Muscle of back (tissue), 13 donors: ENCODE measurements at places on chromosomes 12 and 14. TPM values are rescaled to one million over a fixed set of nuclear protein-coding genes. Genes with fewer than 3 reads are reported as not detected.

DNA sequence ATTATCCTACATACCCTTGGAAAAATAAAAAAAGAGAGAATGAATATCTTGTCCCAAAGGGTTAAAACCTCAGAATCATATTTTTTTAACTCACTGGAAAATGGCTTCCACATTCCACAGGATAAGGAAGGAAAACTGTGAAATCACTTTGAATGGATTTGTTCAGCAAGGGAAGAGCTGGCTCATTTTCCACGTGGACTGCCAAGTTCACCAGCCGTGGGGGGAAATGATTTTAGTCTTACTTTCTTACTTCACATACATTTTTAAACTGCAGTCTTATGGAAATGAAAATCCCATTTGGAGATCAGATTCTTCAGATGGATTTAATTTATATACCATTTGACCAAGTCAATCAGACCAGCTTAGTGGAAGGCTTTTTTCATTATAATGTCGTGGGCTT lies 29.9 kb upstream of the AEBP2 start:
- peak; percentile 84 for DNase-seq

GRCh38 chr14:74945261-74945851 lies 10.0 kb downstream of the PGF start:
- DNase-seq, result no peak

DNA sequence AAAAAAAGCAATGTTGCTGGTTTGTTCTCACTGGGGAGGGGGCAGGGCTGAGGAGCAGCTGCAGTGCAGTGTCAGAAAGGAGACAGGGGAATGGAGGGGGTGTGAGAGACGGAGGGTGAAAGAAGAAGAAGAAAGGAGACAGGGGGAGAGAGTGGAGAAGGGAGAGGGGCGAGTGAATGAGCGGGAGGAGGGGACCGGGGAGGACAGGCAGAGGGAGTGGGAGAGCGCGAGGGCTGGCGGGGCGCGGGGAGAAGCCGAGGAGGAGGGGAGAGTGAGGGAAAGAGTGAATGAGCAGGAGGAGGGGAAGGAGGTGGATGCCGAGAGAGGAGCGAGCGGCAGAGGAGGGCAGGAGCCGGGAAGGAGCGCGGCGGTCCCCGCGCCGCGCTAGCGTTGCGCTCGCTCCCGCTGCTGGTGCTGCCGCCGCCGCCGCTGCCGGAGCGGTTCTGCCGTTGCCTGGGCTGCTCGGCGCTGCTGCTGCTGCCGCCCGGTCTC lies at the start of gene NOVA1:
NOVA1 (minus strand) TSS at position 445 of the 492 bp plus-strand sequence. CDS start 597 bp downstream, outside the sequence.
- peak; percentile 73 for DNase-seq

GRCh38 chr12:105279460-105280056 lies 43.6 kb upstream of the APPL2 start:
- peak; percentile 6 for DNase-seq

ARID2 gene
- polyA plus RNA-seq, result 17.6 TPM

DNA sequence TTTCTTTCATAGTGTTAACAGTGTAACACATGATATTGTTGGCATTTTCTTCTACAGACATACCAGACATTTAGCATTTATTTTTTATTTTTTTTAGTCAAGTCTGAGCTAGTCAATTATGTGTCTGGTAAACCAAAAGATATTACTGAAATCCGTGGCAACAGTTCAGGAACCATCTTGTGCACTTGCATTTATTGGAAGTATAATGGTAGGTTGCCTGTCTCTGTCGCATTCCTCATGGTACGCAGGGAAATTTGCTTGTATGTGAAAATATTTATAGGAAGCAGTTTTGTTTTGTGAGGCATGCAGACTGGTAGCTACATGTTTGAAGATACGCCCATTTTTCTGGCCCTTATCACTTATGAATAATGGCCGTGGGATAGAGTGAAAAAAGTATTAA lies 186.1 kb upstream of the SLC38A2 start:
- no peak for DNase-seq

PMEL gene
- 25.4 TPM for polyA plus RNA-seq

- DNase-seq, result no peak
Observed at GRCh38 chr12:50676756-50677155, 87.1 kb upstream of the ATF1 start.

NT5DC3 gene
- 8.1 TPM for polyA plus RNA-seq

MGST1 gene
- 15.9 TPM for polyA plus RNA-seq

SLIRP gene
- 78.6 TPM for polyA plus RNA-seq

PTCSC3 gene
- not detected for polyA plus RNA-seq

DNA sequence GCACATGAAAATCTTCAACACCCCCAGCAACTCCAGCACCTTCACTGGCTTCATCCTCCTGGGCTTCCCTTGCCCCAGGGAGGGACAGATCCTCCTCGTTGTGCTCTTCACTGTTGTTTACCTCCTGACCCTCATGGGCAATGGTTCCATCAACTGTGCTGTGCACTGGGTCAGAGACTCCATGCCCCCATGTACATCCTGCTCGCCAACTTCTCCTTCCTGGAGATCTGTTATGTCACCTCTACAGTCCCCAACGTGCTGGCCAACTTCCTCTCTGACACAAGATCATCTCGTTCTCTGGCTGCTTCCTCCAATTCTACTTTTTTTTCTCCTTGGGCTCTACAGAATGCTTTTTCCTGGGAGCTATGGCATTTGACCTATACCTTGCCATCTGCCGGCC lies 11.5 kb upstream of the OR11G2 start:
- no peak for DNase-seq

GRCh38 chr14:89190765-89191513 lies 226.1 kb downstream of the FOXN3 start:
- no peak for DNase-seq

RERG gene
- polyA plus RNA-seq, result 11.1 TPM

DNA sequence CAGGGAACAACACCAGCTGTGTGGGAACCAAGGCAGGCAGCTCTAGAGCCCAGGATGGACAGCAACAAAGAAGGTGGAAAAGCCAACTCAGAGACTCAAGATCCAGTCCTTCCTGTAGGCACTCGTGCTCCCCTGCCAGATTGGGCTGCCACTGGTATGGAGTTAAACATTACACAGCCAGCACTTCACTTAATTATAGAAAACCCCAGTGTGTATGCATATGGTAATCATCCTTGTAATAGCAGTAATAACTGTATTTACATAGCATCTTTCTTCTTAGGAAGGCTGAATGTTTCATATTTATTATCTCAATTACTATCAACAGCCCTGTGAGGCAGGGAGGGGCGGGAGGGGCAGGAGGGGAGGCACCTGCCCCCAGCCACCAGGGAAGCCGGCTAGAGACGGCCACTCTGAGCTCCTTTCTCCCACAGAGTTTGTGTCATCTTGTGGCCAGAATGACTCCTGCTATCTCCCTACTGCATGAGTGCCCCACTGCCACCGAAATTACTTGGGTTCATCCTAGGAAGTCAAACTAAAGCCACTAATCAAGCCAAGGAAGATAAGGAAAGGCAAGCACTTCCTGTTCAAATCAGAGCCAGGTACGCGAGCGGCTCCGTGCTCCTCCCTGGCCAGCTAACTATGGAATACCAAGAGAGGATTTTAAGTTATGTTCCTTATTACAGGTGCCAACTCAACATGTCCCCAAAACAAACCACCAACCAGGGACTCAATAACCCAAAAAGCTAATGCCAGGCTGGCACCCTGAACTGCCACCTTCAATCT lies 15.7 kb upstream of the RAB35 start:
- DNase-seq, result no peak
